ENCODE measurements at places on chromosomes 4 and X. TPM values are rescaled to one million over a fixed set of nuclear protein-coding genes. Genes with fewer than 3 reads are reported as not detected.

DNA sequence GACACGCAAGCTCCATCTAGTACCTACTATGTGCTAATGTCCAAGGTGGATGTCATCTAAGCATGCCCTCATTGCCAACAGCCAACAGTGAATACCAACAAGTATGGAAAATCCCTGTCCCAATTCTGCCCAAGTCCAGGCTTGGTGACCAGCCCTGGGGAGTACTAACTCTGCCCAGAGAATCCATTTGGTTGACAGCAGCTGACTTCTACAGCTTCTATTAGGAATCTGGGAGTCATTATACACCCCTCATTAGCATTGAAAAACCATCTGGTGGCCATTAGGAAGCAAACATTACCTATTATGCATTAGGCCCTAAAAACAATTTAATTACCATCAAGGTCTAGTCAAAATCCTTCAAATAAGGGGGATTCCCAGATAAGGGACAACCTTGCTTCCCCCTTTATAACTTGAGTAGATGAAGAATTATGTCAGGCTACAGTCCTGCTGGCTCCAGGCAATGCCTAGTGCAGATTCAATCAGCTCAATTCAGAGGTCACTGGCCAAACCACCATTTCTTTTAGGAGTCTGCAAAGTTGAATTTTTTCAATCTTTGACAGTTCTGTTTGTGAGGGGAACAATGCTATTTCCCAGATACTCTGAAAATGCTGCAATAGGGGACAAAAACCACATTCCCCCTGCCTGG, 228.0 kb upstream of the LDB2 start:
- DNase-seq = no peak
- no peaks in the 10 kb centered on the region for H3K4me1 ChIP-seq
- H3K4me3 ChIP-seq = no peak overlapping the region
- no peak overlapping the region for H3K27ac ChIP-seq

DNA sequence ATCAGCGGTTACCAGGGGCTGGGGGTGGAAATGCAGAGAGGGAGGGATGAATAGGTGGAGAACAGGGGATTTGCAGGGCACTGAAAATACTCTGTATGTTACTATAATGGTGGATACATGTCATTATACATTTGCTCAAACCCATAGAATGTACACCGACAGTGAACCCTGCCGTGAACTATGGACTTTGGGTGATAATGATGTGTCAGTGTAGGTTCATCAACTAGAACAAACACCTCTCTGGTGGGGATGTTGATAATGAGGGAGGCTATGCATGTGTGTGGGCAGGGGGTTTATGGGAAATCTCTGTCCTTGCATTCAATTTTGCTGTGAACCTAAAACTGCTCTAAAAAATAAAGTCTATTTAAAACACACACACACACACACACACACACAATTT, 11.5 kb downstream of the HPSE start:
- no peaks in the 10 kb centered on the region for H3K27me3 ChIP-seq
- H3K27ac ChIP-seq = no peak overlapping the region
- peaks cover 4% of the 10 kb centered on the region for H3K36me3 ChIP-seq
- H3K4me3 ChIP-seq = no peak overlapping the region
- DNase-seq = no peak

GRCh38 chrX:71118985-71119535, 664 bp downstream of the MED12 start:
- no peak for DNase-seq
- peak overlapping the region; percentile 85 for H3K27ac ChIP-seq
- H3K36me3 ChIP-seq = peaks cover 15% of the 10 kb centered on the region

DNA sequence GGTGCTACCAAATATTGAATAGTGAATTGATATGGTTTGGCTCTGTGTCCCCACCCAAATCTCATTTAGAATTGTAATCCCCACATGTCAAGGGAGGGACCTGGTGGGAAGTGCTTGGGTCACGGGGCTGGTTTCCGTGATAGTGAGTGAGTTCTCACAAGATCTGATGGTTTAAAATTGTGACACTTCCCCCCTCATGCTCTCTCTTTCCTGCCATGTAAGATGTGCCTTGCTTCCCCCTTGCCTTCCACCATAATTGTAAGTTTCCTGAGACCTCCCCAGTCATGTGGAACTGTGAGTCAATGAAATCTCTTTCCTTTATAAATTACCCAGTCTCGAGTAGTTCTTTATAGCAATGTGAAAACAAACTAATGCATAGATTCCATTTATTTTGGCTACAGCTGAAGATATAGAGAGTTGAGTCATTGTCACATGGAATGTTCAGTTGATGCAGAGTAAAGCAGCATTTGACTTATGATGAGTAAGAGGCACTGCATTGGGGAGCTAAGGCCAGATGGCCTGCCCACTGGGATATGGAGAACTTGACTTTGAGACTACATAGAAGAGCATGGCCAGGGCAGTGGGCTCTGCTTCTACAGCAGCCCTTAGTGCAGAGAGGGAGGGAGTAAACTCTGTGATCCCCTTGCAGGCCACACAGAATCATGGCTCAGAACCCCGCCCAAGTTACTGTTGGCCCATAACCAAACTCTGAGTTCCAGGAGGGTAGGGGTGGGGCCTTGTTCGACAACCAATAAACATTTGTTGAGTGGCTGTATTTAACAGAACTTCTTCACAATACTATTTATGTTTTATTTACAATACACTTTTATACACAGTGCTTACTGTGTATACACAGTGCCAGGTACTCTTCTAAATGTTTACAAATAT, 34.2 kb downstream of the RAI2 start:
- no peak overlapping the region for H3K27ac ChIP-seq
- DNase-seq = no peak
- no peaks in the 10 kb centered on the region for H3K4me1 ChIP-seq
- H3K36me3 ChIP-seq = no peaks in the 10 kb centered on the region

The TMSB15A gene
- total RNA-seq = 0.54 TPM

- H3K27ac ChIP-seq = peak overlapping the region; percentile 36
- peaks cover 31% of the 10 kb centered on the region for H3K4me1 ChIP-seq
- no peak overlapping the region for H3K4me3 ChIP-seq
- DNase-seq = peak; percentile 45
- H3K36me3 ChIP-seq = no peaks in the 10 kb centered on the region
These were observed 183.7 kb upstream of the BCOR start for GRCh38 chrX:40281336-40282005.

DNA sequence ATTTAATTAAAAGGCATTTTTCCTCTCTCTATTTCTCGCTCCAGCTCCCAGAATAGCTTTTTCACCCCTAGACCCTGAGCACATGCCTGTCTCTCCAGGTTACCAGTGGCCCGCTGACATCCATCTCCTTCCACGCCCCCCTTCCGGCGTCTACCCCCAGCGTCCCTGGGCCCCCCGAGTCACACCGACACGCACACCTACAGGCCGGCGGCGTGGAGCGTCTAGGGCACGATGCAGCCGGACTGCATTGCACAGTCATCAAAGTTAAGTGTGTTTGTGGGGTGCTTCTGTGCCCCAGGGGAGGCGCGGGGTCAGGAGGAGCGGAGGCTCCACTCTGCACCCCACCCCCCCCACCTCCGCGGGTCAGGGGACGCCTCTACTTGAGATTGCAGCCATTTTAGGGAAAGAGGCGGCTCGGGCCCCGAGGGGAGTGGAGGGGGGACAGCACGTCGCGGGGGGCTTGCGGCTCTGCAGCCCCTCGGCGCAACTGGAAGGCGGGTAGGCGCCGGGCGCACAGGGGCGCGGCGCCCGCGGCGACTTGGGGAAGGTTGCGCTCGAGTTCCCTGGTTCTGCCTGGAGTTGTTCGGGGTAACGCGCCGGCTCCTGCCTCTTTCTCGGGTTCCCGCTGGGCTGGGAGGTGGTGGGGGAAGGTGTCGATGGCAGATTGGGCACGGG, 112.7 kb downstream of the DHX15 start:
- peak; percentile 42 for DNase-seq
- H3K4me1 ChIP-seq = peaks cover 28% of the 10 kb centered on the region
- H3K27ac ChIP-seq = no peak overlapping the region
- peak overlapping the region; percentile 77 for H3K4me3 ChIP-seq

GRCh38 chr4:13524504-13525243, 19.6 kb downstream of the NKX3-2 start:
- H3K36me3 ChIP-seq = peaks cover 10% of the 10 kb centered on the region
- peaks cover 29% of the 10 kb centered on the region for H3K4me1 ChIP-seq
- no peak for DNase-seq
- peaks cover 83% of the 10 kb centered on the region for H3K27me3 ChIP-seq
- no peak overlapping the region for H3K4me3 ChIP-seq

The ARMCX1 gene
- 4.7 TPM for total RNA-seq

- peak; percentile 65 for DNase-seq
- H3K27me3 ChIP-seq = no peaks in the 10 kb centered on the region
- peak overlapping the region; percentile 98 for H3K27ac ChIP-seq
- H3K36me3 ChIP-seq = peaks cover 24% of the 10 kb centered on the region
- H3K4me3 ChIP-seq = peak overlapping the region; percentile 45
These were observed 51.7 kb upstream of the CHRNA9 start for GRCh38 chr4:40283413-40283812.

The MGAT4D gene
- total RNA-seq = not detected

DNA sequence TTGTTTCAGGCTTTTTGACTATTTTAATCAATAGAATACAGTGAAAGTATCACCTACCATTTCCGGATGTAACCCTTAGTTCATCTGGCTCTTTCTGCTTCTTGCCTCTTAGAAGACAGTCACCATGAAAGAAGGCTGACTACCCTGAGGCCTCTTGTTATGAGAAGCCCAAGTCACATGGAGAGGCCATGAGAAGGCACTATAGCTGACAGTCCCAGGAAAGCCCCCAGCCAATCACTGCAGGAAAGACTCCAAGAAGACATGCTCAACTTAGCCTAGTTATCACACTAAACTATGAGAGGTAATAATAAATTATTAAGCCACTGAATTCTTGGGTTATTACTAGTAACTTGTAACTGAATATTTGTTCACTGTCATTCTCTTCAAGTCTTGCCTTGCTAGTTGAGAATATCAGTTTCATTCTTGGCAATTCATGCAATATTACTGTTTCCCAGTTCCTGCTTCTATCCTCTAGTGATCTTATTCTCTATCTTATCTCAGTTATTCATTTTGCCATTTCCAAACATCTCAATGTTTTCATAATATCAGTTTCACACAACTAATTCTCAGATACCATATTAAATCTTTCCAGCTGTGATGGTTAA, 57.1 kb upstream of the GUCY1A1 start:
- H3K4me3 ChIP-seq = no peak overlapping the region
- H3K36me3 ChIP-seq = no peaks in the 10 kb centered on the region
- no peak for DNase-seq
- no peaks in the 10 kb centered on the region for H3K4me1 ChIP-seq
- no peak overlapping the region for H3K27ac ChIP-seq

GRCh38 chr4:52657618-52658501, 1.2 kb downstream of the USP46 start:
- H3K36me3 ChIP-seq = peaks cover 12% of the 10 kb centered on the region
- H3K4me1 ChIP-seq = peaks cover 17% of the 10 kb centered on the region
- DNase-seq = no peak
- no peak overlapping the region for H3K27ac ChIP-seq

The MAGEB1 gene
- total RNA-seq = not detected

GRCh38 chr4:90544532-90545045, 417.4 kb downstream of the CCSER1 start:
- DNase-seq = no peak
- H3K36me3 ChIP-seq = no peaks in the 10 kb centered on the region
- H3K4me3 ChIP-seq = no peak overlapping the region
- H3K27me3 ChIP-seq = no peaks in the 10 kb centered on the region
- no peaks in the 10 kb centered on the region for H3K4me1 ChIP-seq
- no peak overlapping the region for H3K27ac ChIP-seq

The PAK3 gene
- 0.18 TPM for total RNA-seq

The ASB11 gene
- total RNA-seq = not detected

The CHRNA9 gene
- 0.38 TPM for total RNA-seq

DNA sequence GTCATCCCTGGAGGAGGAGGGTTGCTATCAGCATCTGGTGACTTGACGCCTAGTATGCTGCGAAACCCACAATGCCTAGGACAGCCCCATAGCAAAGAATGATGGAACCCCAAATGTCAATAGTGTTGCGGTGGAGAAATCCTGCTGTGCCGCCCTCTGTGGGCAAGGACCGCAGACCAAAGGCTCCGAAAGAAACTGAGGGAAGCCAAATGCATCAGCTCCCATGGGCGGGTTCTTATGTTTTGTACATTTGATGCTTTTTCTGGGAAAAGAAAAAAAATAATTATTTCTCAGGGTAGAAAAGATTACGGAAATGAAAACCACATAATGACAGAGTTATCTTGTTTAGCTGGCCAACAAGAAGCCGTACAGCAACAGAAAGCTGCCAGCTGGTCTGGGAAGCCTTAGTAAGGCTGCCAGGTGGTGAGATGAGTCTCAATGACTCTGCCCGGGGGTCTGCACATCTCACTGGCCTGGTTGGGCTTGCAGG, 95.0 kb upstream of the TBL1X start:
- DNase-seq = peak; percentile 49
- no peaks in the 10 kb centered on the region for H3K36me3 ChIP-seq

The H2BW2 gene
- not detected for total RNA-seq

DNA sequence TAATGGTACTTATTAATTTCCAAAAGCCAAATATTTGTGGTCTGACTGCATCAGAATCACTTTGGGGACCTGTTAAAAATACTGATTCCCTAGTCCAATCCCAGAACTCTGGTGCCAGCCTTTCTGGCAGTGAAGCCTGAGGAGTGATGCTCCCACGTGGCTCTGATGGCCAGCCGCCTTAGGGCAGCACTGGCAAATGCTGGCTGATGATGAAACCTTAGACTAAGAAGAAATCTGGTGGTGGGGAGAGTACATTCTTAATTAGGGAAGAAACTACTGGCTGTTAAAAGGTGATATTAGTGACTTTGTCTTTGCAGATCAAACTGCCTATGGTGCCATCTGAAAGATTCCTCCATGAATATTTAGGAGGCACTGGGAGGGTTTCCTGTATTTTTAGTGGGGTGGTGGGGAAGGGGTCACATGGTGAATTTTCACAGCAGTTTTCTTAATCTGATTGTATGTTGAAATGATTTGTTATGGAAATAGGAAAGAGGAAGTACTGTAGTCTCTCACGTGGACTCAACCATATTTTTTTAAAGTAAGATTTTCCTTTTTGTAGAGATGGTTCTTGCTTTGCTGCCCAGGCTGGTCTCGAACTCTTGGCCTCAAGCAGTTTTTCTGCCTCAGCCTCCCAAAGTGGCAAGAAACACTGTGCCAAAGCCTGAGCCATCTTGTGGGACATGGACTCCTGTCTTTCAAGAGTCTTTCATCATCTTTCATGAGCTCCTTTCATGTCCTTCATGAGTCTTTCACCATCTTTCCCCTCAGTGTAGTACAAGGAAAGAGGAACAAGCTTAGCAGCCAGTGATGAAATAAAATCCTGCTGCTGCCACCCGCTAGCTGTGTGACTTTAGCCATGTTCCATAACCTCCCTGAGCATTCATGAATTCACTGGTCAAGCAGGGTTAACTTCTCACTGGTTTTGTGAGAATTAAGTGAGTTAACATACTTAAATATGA, 90.8 kb downstream of the ZNF330 start:
- no peak for DNase-seq
- no peaks in the 10 kb centered on the region for H3K36me3 ChIP-seq
- H3K27me3 ChIP-seq = peaks cover 2% of the 10 kb centered on the region
- no peak overlapping the region for H3K4me3 ChIP-seq
- H3K4me1 ChIP-seq = peaks cover 3% of the 10 kb centered on the region

The NALF2 gene
- 0.18 TPM for total RNA-seq

GRCh38 chrX:129034196-129034595, 489.1 kb downstream of the SMARCA1 start:
- no peaks in the 10 kb centered on the region for H3K27me3 ChIP-seq
- H3K36me3 ChIP-seq = no peaks in the 10 kb centered on the region
- no peak for DNase-seq
- H3K27ac ChIP-seq = no peak overlapping the region
- no peaks in the 10 kb centered on the region for H3K4me1 ChIP-seq

GRCh38 chrX:103913356-103914020, 48.9 kb upstream of the TMSB15B start:
- no peak overlapping the region for H3K27ac ChIP-seq
- H3K27me3 ChIP-seq = no peaks in the 10 kb centered on the region
- DNase-seq = no peak
